ENCODE measurements at places on chromosomes 3 and 15.

DNA sequence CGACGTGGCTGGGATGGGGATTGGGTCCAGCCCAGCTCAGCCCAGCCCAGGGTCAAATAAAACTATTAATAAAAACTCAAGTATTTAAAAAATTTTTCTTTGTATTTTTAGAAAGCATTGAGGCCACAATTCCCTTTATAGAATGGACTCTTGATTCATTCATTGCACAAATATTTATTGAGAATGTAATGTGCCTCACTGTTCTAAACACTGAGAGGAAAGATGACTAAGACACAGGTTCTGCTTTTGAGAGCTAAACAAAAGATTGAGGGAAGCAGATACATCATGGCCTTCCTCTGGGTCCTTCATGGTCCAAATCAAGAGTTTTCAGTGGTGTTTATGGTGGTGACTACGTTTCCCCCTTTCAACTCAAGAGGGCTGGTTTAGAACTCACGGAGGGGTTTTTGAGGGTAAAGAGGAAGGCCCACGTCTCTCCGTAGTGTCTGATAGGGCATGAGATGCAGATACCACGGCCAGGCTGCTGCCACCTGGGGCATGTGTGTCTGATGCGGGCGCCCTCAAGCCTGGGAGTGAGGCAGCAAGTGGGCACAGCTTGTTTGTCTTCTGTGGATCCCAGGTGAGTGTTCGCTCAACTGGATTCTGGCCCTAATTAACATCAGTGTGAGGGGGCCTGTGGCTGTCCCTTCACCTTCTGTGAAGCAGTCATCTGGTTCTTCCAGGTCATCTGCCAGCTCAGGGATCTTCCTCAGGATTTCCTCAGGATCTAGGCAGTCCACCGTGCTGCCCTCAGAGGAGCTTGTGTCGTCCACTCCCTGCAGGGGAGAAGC lies 73.5 kb upstream of the SCN5A start:
- DNase-seq: no peak

DNA sequence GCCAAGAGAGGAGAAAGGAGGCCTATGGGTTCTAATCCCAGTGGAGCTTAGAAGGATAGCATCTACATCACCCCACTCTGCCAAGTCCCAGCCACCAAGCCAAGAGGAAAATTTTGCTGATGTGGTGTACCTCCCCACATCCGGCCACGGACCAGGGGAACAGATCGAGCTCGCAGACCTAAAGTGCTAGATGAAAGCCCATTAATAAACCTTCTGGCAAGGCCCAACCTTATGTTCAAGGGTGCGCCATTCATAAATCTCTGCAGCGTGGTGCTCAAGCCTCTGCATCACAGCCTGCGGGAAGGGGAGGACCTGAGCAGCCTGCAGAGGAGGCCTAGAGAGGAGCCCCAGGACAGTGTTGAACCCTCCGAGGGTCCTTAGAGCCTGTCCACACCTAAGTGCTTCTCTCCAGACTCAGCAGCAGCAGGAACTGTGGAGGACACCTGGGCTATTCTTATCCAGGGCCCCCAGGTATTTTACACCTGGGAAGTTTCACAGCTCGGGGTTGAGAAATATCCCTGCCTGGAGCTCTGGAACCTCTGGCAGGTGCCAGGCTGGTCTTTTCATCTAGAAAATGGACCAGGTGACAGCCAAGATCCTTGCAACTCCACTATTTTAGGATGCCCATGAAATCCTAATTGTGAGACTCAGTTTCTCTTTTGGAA lies 68.0 kb downstream of the MRPL46 start:
- no peak for DNase-seq

DNA sequence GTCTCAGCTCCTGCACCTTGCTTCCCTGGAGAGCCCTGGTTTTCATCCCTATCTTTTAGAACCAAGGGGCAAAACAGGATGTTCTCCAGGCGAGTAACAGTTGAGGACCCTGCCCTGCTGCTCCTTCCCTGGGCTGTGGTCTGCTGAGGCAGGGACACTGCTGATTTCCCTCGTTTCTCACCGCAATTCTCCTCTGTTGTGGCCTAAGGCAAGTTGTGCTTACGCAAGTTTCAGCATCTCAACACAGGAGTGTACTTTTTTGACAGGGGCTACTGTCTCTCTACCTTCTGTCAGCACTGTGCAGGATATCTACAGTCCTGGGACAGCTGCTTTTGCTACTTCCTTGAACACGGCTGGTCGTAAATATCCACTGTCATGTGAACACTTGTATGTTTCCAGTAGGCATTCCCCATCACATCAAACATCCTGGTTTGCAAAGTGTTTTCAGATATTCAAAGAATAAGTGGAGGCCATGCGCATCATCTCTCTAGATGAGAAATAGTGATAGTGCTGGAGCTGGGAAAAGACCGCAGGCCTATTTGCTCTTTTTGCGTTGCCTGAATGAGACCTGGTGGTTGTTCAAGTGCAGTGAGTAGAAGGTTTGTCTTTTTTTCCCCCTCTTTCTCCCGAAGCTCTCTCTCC lies 110.1 kb upstream of the PLXNA1 start:
- DNase-seq: no peak

DNA sequence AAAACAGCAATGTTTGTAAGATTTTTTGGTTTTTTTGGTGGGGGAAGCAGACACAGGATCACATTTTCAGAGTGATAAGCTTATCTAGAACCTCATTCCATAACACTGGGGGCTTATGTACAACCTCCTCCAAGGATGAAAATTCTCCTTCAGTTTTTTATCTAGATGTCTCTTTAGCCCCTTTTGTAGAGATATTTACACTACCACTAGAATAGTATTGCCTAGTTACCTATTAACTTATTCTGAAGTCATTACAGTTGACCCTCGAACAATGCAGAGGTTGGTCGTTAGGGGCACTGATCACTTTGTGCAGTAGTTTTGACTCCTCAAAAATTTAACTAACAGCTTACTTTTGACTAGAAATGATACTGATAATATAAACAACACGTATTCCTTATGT lies 32.8 kb downstream of the IFT57 start:
- no peak for DNase-seq

- DNase-seq: no peak
Observed at GRCh38 chr15:92163641-92164040, 230.0 kb upstream of the ST8SIA2 start.

- no peak for DNase-seq
Observed at GRCh38 chr15:60514261-60514881, 35.4 kb upstream of the ICE2 start.

Measured in H1 (cell line).